ENCODE measurements at places on chromosomes 3 and 15.

GRCh38 chr3:31357451-31357850 is 175.3 kb upstream of the STT3B start:
- DNase-seq: no peak

DNA sequence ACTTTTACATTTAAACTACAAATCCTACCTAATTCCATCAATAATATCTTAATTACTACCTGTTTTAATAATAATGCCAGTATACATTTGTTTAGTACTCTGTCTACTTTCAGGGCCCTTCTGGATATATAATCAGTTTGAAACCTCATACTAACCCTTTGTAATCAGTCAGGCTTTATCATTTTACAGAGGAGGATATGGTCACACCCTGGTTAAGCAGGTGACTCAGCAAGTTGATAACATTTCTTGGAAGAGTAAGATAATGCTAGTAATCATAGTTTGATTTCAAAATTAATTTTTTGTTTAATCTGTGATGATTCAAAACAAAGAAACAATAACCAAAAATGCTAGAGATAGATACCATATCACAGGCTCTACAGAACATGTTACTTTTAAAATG is 208.2 kb upstream of the MANF start:
- no peak for DNase-seq

DNA sequence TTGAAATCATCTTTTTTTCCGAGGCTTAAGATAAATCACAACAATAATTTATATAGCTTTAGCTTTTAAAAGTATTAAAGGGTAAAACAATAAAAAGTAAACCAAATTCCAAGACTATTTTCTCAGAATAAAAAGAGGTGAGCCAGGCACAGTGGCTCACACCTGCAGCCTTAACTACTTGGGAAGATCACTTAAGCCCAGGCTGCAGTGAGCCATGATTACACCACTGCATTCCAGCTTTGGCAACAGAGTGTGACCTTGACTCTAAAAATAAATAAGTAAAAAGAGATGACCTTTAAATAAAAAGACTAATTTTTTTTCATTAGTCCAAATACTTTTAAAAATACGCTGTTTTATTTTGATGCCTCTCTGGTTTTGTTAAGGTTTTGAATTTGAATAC is 54.4 kb downstream of the C3orf80 start:
- DNase-seq: no peak

- peak; percentile 81 for DNase-seq
These were observed 45.1 kb downstream of the EFCAB12 start for GRCh38 chr3:129383292-129383860.

DNA sequence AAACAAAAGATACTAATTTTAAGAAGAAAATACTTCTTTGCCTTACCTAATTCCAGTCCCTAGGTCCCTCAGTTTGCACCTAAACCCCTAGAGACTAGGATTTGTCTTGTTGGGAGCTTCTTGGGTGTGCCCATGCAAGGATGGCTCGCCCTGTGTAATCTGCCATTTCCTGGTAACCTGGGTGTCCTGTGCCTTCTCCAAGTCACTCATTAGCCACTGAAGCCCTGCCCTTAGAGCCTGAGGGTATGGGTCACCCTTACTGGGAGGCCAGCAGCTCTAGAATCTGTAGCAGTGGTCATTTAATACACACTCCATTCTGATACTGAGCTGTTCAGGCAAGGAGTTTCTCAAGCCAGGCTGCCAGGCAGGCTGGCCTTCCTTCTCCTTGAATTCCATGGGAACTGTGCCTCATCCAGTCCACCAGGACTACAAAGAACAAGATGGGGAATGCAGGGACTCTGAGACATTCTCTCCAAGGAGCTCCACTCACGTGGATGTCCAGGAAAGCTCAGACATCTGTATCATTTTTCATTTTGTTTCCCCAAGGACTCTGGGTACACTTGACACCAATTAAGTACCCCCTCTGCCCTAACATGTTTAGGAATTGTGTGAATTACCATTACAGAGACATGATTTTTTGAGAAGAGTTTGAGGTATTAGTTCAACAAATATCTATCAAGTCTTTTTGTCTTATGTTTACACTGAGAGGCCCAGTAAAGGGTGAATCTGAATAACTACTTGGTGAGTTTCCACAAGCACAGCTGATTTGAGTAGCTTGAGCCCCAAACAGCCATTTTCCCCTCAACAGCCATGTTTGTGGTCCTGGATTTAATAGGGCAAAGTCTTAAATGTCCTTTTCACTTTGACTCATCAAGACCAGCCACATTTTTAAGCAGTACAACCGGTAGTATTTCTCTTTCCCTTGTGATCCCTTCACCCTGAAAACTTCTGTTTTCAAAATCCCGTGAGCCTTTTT is 52.6 kb downstream of the ARNT2 start:
- DNase-seq: no peak

DNA sequence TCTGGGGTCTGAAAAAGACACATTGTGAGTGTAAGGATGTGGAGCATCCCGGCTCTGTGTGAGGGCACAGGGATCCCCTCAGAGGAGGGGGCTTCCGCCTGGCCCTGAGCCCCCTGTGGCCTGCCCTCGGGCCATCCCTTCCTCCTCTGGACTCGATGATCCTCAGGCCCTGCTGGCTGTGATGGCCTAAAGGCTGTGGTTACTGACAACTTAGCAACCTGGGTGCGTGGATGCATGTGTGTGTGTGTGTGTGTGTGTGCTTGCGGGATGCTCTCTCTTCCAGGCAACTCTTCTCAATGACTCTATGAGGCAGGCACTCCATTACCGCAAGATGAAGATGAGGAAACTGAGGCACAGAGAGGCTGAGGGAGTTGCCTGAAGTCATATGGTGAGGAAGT is 66.0 kb downstream of the ASB7 start:
- DNase-seq: no peak

DNA sequence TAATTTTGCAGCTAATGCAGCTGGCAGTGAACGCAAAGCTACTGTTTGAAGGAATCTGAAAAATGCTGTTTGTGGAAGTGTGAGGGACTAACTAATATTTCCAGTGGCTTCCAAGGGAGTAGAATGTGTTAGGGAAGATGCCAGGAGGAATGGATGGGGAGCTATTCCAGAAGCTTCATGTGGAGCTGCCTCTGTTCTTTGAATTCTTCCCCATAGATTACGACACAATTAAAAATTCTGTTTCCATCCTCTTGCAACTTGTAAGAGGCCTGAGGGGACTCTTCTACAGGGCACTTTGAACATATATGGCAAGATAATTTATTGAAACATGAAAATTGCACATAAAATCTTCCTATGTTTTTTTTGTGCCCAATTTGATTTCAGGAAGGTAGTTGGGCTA is 74.3 kb upstream of the CTXND1 start:
- DNase-seq: no peak

DNA sequence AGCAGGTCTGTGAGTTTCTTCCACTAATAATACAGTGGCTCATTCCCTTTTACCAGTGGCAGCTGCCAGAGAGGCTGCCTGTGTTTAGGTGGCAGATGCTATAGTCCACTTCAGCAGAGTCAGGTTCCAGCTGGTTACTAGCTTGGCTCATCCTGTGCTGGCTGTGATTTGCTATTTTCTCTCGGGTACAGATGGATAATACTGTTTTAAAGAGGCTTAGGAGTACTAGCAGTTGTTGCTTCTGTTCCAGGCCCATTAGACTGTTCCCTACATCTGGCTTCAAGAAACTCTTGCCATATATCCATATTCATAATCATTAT is 41.0 kb downstream of the ZNF609 start:
- no peak for DNase-seq

GRCh38 chr3:87077355-87077754 is 86.4 kb upstream of the VGLL3 start:
- DNase-seq: no peak

GRCh38 chr3:118760585-118761290 is 273.9 kb downstream of the IGSF11 start:
- DNase-seq: peak; percentile 62

GRCh38 chr15:49831206-49831965 is 210.5 kb downstream of the DTWD1 start:
- DNase-seq: no peak

DNA sequence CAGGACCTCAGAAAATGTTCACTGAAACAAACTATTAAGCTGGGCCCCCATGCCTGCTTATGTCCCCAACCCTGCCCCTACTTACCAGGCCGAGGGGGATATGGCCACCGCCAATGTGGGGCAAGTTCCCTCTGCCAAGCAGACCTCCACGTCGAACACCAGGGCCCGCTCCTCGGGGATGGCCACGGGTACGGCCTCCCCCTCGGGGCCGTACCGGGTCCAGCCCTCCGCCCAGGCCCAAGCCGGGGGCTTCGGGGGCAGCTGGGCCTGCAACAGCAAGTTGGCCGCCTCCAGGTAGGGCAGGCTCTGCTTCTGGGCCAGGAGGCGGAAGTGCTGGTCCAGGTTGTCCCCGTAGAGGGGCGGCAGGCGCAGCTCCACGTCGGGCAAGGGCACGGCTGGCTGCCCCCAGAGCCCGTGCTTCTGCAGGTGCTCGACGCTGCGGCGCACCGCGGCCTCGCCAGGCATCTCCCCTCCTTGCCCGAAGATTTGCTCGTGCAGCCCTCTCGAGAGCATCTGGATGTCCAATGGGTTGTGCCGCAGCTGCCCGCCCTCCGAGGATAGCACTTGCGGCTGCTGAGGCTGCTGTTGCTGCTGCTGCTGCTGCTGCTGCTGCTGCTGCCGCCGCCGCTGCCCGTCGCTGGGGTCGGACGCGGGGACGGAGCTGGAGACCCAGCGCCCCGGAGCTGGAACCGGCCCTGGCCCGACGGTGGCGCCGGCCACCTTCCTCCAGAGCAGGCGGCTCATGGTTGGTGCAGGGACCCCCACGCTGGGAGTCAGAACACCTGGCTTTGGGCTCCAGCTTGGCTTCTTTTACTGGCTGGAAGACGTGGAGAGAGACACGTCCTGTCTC is 1.4 kb downstream of the POLG start:
- no peak for DNase-seq

GRCh38 chr15:63668601-63669000 is 71.4 kb downstream of the FBXL22 start:
- no peak for DNase-seq

DNA sequence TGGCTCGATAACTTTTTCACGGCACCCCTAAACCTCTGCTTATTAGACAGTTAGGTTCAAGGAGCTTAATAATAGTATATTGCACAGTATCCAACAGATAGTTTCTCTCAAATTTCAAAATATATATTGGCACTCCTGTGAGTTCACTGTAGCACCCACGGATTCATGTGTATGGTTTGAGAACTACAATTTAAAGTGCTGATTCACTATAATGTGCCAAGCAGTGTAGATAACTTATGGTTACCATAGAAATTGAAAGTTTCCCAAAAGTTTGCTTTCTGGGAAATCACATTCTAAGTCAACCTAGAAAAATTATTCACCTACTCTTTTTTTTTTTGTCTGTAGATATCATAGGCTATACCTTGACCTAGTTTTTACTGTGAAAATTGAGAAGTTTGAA is 86.6 kb downstream of the GAP43 start:
- no peak for DNase-seq

DNA sequence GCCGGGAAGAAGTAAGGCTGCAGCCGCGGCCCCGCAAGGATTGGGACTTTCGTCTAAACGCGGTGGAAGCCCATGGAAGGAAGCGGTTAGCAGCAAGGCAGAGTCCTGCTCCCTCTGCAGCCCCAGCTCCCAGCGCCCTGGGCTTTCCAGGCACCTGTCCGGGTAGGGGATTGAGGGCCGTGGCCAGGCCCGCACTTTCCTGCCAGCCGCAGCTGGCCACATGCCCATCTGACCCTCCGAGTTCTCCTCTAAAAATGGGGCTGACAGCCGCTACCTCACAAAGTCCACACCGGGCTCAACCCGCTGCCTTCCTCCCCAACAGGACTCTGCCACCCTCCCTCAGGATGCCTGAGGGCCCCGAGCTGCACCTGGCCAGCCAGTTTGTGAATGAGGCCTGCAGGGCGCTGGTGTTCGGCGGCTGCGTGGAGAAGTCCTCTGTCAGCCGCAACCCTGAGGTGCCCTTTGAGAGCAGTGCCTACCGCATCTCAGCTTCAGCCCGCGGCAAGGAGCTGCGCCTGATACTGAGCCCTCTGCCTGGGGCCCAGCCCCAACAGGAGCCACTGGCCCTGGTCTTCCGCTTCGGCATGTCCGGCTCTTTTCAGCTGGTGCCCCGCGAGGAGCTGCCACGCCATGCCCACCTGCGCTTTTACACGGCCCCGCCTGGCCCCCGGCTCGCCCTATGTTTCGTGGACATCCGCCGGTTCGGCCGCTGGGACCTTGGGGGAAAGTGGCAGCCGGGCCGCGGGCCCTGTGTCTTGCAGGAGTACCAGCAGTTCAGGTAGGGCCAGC is 1.9 kb downstream of the NEIL1 start:
- DNase-seq: no peak

DNA sequence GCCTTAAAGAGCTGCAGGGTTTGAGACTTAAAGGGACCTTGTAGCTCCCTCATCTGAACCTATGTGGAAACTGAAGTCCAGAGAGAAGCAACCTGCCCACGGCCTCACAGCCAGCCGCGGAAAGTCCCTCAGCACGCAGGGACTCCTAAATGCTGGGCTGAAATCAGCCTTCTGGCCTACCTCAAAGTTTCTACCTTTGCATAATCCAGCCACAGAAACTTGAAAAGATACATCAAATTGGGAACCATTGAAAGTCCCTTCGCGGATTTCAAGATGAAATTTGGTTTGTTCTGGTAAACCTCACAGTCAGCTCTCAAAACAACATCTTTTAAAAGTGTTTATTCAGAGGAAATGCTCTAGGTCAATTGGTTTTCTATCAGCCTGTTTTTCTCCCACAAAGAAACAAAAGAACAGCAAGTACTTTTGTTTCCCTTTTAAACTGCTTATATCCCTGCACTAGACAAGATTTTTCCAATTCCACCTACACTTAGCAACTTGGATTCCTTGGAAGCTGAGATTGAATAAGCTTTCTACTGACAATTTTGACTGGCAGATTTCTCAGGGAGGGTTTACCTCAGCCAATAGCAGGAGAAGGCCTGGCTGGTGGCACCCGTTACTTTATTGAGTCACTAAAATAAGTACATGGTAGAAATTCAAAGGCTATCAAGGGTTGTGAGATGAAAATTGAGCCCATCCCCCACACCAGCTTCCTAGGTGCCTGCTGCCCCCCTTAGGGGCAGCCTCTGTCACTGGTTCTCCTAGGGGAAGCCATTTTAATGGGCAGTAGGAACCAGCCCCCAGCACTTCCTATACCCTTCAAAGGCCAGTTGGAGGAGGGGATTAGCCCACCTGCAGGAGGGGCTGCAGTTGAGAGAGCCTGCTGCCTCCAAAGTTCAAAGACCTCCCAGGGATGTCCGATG is 171.2 kb downstream of the ADAMTS17 start:
- DNase-seq: no peak

DNA sequence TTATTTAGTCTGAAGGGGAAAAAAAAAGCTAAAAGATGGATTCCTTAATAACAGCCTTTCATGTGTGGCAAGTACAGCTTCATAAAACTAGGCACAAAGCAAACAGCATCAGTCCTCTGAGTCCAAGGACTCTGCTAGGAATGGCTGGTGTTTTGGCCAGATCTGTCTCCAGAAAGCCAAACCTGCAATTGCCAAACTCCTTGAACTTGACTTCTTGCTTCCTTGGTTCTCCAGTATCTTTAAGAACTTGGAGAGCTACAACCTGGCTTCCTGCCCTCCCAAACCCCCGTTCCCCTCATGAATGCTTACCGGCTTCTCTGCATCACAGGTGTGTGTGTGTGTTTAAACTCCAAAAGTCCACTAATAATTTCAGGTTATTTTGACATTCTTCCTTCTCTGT is 1.6 kb upstream of the PLOD2 start:
- DNase-seq: no peak

- DNase-seq: no peak
These were observed 305.7 kb upstream of the ATP11B start for GRCh38 chr3:182487611-182488010.
